Activated CD4-positive, CD25-positive, alpha-beta regulatory T cell treated with anti-CD3 and anti-CD28 coated beads, Interleukin-2, amount 50 U/mL, for 16 hours (primary cell): ENCODE measurements at places on chromosomes 12 and 14.

DNA sequence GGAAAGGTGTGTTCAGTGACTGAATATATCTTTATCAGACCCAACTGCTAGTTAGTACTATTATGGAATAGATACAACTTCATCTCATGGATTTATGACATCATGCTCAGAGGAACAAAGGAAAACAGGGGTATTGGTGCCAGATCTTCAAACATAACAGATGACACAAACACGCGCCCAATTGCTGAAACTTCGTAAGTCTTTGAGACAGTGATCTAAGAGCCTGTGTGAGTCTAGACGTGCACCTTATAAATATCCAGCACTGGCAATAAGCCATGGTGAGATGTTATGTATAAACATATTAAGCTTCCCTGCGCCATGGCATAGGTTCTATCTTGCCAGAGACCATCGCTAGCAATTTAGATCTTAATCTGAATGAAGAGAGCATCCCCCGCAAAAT, 42.2 kb upstream of the NR2C1 start:
- DNase-seq: no peak

DNA sequence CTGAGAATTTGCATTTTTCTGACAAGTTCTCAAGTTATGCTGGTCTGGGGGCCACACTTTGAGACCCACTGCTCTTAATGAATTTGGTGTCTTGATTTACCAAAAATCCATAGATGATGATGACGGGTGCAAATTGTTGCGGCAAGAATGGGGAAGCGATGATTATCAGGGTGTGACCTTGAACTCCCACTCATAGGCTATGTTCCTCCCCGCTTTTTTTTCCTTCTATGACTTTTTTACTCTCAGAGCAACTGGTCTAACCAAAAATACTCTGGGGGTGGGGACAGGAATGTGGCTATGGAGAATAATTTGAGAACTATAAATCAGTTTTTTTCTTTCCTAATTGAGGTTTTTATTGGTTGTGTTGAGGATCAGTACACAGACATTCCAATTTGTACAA, 83.6 kb downstream of the PPFIBP1 start:
- no peak for DNase-seq

DNA sequence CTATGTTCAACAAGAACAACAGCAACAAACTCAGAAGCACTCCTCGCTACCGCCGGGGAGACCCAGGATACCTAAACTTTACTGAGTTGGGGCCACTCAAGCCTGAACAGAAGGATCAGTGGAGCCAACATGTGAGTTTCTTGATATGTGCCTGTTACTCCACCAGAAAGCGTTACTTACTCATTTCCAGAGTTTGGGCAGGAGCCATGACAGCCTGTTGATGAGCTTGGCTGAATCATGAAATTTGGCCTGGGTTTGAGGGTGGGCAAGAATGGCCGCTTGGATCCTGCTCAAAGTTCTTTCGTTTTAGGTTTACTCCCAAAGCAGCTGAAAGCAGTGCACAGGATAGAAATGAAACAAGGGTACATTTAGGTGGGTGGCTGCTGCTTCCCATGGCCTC, 12.0 kb upstream of the GALNT6 start:
- DNase-seq: no peak

- DNase-seq: no peak
Observed at GRCh38 chr12:79055926-79056674, 191.5 kb downstream of the SYT1 start.

DNA sequence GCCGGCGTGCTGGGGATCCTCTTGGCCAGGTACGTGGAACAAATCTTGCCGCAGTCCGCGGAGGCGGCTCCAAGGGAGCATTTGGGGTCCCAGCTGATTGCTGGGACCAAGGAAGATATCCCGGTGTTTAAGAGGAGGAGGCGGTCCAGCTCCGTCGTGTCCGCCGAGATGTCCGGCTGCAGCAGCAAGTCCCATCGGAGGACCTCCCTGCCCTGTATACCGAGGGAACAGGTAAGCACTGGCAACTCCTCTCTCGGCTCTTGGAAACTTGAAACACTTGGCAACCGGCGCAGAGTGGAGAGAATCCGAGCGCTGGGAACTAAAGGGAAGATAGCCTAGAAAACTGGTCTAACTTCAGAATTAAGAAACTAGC, 1.7 kb downstream of the PDE3A start:
- DNase-seq: no peak

GRCh38 chr14:93691042-93691780, 97.1 kb downstream of the PRIMA1 start:
- DNase-seq: no peak

DNA sequence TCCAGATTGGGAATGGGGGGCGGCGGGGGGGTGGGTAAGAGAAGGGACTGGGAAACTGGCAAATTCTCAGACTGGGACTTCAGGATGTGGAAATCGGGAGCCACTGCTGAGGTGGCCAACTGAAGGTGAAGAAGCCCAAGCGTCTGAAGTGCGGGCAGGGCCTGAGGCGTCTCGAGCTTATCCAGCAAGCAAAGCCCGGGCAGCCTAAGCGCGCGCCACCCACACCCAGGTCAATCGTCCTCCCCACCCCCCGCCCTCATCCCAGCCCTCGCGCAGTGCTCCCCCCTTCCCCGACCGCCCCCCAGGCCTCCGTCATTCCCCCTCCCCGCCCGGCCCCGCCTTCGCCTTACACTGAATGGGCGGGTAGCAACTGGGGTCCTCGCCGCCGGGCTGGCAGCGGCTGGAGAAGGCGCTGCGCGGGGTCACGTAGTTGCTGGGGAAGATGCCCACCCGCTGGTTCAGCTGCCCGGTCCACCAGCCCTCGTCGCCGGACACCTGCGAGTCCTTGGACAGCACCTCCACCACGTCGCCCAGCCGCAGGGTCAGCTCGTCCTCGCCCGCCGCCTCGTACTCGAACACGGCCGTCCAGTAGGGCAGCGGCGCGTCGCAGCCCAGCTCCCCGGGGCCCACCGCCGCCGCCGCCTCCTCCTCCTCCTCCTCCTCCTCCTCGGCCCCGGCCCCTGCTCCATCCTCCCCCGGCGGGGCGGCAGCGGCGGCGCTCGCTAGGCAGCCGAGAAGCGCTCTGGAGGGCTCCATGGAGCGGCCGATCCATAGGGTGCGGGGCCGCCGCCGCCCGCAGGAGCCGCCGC, 693 bp downstream of the MAP3K9 start:
- DNase-seq: no peak

DNA sequence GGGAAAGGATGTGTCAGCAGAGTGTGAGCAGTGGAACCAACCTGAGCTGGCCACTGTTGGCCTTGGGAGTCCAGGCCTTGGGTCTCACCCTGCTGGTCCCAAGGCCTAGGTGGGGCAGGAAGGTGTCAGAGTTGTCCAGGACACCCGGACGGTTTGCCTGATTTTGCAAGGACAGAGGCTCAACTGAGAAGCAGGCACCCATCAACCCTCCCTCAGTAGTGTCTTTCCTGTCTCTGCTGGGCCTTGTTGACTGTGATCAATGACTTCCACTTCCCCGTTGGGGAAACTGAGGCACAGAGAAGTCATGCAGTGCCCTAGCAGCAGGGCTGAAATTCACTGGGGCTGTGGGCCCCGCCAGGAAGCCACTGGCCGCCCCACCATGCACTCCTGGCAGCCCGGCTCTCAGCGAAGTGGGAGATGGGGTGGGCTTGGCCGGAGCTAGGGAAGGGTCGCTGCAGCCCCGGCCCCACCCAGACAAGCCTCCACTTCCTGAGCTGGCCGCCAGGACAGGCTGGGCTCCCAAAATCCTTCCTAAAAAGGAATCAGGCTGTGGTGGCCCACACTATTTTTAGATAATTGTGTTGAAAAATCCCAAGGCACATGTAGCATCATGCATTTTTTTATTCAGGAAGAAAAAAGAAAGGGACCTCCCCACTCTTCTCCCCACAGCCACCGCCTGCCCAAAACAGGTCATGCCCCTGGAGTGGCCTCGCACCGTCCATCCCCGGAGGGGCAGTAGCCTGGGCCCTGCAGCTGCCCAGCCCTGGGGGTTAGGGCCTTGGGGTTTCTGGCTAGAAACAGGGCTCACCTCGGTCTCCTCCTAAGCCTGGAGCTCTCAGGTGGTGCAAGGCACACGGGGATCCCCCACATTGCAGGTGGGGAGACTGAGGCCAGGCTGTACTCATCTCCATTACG, 127.4 kb downstream of the CALM1 start:
- no peak for DNase-seq
